ENCODE measurements at places on chromosomes 1 and 21.

DNA sequence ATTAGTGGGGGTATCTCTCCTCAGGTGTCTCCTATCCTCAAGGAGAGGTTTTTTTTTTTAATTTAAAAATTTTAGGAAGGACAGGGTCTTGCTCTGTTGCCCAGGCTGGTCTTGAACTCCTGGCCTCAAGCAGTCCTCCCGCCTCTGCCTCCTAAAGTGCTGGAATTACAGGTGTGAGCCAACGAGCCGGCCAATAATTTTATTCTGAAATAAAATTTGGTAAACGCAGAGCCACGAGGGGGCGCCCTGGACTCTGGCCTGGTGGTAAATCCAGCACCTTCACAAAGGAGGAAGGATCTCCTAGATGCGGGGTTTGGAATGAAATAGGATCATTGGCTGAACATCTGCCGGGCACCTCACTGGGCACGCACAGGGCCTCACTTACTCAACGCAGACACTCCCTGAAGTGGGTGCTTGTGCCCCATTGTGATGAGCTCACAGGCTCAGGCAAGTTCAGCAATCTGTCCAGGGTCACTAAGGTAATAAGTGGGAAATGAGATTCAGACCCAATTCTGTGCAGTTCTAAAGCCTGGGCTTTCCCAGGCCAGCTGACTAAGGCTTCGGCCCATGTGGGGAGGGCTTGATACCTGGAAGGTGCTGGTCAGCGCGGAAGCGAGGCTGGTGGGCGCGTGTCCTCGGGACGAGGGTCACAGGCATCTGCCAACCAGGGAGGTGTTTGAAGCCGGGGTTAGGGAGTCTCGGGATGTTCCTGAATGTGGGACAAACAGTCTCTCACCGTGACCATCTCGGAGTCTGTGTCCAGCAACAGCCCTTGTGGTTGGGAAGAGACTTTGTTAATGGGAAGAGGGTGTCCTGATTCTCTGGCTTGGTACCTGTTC lies 32.7 kb upstream of the ETV3 start:
- no peak for DNase-seq

DNA sequence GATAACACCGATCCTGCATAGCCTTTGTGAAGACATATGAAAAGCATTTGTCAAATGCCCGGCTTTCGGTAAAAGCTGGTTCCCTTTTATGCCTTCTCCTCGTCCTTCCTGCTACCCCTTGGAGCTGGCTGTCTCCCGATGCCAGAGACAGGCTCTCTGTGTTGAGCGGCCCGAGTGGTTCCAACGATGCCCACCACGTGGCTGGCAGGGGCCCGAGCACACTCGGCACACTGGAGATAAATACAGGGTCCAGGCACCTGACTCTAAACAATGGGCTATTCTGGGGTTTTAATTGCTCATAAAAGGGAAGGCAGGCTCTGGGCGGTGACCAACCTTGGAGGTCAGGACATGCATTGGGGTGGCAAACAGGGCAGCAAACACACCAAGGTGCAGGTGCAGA lies 207.1 kb downstream of the HIVEP3 start:
- DNase-seq: no peak

- DNase-seq: no peak
Observed at GRCh38 chr1:222042120-222042519, 300.2 kb upstream of the DUSP10 start.

DNA sequence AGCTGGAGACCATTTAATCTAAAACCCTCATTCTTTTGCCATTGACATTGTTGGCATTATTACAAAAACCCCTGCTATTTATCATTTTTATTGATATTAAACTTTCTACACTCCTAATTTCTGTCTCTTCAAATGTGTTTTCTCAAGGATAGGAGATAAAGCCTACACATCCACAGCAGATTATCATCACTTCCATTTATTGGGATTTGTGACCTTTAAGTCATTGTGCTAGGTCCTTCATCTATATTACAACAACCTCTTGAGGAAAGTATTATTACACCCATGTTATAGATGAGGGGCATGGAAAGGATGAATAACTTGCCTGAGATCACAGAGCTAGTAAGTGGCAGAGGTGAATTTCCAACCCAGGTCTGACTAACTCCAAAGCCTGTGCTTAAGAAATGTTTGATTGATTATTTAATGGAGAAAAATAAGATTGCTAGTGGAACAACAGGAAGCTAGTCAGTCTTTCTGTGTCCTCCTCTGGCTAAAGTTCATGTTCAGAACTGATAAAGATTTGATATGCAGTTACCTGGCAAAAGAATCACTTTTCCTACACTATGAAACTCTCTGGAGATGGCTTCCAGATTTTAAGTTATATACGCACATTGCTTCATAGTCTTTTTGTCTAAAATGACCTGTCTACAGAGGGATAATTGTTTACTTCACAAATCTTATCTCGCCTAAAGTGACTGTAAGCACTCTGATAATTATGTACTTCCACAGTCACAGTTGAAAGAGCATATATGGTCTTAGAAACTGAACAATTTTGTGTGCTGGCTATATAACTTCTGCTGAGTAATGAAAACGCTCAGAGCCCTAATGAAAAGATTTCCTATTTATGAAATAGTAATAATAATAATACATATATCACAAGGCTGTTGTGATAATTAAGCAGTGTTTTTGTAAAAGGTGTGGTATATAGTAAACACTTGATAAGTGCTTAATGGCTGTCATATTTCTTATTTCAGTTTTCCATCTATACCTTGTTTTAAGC lies 15.0 kb downstream of the FMO5 start:
- no peak for DNase-seq

- DNase-seq: no peak
Observed at GRCh38 chr21:41626021-41626420, 118.1 kb upstream of the TMPRSS2 start.

- DNase-seq: no peak
Observed at GRCh38 chr1:27476237-27476636, 13.7 kb downstream of the WASF2 start.

DNA sequence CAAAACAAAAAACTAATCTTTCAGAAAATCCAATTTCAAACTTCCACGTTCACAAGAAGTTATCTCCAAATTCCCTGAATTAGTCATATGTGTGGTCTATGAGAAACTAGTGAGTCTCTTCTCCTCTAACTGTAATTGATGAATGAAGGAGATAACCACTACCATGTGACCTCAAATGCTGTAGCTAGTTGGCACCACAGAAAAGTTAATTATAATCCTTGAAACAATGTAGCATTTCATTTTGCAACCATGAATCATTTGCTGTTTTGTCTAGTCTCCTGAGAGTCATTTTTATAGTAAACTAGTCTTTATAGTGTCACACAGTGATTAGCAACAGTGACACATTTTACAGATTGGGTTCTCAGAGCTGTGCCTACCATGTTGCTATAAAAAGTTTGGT lies 287.5 kb downstream of the LRRIQ3 start:
- DNase-seq: no peak

GRCh38 chr1:236800002-236800620 lies 5.0 kb downstream of the MTR start:
- DNase-seq: peak; percentile 52

DNA sequence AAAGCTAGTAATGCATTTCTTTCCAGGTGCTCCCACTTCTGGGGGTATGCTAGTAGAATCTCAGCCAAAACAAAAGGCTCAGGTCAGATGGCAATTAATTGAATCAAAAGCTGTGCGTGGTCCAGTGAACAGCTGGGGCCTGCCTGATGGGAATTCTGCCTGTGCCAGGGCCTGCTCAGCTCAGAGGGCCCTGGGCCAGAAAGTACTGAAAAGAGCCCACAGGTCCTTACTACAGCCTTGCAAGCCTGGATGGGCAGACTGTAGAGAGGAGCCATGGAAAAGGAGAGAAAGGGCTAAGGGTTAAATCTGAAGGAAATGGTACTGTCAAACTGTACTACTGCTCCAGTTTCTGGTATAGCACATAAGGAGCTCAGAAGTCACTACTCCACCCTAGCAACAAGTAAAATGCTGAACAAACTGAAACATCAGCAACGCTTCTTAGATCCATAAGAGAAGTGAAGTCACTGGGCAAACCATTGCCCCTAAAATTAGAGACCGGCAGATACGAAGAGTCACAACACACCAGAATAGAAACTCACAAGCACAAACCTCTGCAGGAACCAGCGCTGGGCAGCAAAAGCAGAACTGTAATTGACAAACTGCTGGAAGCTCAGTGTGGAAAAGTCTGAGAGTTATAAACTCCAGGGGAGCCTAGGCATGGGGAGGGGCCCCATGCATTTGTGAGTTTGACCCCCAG lies 121.1 kb upstream of the SYT6 start:
- peak; percentile 34 for DNase-seq

- DNase-seq: no peak
Observed at GRCh38 chr1:69138172-69138571, 429.6 kb upstream of the LRRC7 start.

DNA sequence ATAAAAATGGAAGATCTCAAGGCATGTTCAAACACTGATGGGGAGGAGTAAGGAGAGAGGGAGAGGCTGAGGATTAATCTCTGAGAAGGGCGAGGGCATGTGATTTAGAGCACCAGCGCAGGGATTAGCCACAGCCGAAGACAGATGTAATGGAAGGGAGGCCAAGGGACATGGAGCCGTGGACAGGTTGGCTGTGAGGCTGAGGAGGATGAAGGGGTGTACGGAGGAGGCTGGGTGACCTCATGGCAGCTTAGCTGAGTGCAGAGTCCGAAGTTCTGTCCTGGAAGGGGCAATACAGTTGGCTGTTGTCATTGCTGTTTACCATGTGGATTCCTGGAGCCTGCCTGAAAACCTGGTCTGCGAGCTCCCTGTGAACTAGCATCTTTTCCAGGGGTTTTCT lies 342.8 kb downstream of the RPS6KC1 start:
- no peak for DNase-seq

DNA sequence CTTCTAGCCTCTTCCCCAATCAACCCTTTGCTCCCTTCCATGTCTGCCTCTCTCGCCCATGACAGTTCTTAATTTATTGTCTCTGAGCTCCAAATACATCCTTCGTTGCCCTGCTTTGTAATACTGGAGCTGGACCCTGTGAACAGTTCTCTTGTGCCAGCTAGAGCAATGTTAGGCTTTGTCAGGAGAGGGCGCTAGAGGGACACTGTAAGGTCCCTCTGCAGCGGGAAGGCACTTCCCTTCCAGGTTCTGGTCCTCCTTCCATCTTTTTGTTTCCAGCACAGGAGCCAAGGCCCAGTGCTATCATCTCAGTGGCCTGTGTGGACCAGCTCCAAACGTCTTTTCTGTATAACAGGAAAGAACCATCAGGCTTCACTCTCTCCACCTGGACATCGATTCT lies 95.9 kb downstream of the PTPRU start:
- no peak for DNase-seq

DNA sequence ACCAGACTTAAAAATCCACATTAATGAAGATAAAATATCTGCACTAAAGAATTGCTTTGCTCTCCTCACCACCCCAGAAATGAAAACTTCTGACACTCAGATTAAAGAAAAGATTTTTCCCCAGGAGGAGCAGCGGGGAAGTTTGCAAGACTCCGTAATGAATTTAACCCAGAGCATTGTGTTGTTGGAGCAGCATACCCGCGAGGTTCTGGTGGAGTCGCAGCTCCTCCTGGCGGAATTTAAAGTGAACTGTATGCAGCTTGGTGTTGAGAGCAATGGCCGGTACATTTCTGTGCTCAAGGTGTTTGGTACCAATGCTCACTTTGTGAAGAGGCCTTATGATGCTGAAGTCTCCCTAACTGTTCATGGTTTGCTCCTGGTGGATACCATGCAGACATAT lies 46.4 kb downstream of the VPS13D start:
- DNase-seq: no peak

Measured in putamen (tissue), 1 donor.